ENCODE measurements at places on chromosomes 11 and 22.

- DNase-seq = no peak
Observed at GRCh38 chr11:111403051-111403726, 24.1 kb upstream of the POU2AF1 start.

GRCh38 chr22:32328306-32329201 lies 29.1 kb upstream of the RFPL3 start:
- DNase-seq = no peak

- DNase-seq = no peak
Observed at GRCh38 chr11:24572376-24572775, 75.5 kb downstream of the LUZP2 start.

- DNase-seq = no peak
Observed at GRCh38 chr22:48492366-48493320, 1335.0 kb downstream of the BRD1 start.

- no peak for DNase-seq
Observed at GRCh38 chr11:69180226-69180625, 24.5 kb downstream of the SMIM38 start.

DNA sequence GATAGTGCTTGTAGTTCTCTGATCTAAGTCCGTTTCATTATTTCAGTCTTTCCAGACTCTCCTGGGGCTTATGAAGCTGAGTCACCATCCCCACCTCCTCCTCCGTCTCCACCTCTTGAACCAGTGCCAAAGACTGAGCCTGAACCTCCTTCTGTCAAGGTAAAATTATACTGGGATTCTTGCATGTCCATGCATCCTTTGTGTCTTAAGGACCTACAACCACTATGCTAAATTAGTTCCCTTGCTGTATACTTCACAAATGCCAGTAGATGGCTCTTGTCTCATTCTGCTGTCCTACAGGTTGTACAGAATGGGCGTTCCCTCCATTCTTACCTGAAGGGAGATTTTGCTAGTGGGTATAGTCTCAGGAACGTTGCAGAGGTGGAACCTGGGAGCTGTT lies 42.2 kb downstream of the POLD3 start:
- no peak for DNase-seq

DNA sequence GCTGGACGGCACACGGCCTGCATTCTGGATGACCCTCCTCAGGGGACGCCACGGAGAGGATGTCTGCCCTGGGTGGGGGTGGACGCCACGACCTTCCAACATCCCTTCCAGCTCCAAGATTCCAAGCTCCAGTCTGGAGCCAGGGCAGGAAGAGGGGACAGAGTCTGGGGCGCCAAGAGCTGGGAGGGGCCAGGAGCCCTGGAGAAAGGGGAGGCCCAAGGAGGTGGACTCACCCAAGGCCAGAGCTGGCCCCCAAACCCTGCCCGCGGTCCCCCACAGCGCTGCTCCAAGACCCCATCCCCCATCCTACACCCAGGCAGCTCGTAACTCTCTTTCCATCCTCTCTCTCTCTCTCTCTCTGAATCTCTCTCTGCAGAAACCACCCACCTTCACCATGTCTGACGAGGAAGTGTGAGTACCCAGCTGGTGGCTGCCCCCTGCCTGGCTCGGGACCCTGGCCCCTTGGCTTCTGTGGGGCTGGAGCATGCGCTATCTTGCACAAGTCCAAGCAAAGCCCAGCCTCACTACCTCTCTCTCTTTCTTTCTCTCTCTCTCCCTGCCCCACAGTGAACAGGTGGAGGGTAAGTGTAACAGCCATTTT lies 3.1 kb downstream of the TNNT3 start:
- DNase-seq = no peak
